Esophagus mucosa (tissue), 1 donor: ENCODE measurements at places on chromosomes 1 and 21. TPM values are rescaled to one million over a fixed set of nuclear protein-coding genes. Genes with fewer than 3 reads are reported as not detected.

Gene SH3BP5L
- 17.1 TPM for total RNA-seq

Gene XCL1
- not detected for total RNA-seq

Gene PLXNA2
- total RNA-seq = 47.5 TPM

Gene ARHGEF19
- total RNA-seq = 21.9 TPM

Gene ANKRD65
- 11.9 TPM for total RNA-seq

Gene CLCA2
- total RNA-seq = 357 TPM

Gene CNR2
- total RNA-seq = 0.12 TPM

Gene HSD3B1
- total RNA-seq = not detected

Gene TMEM200B
- 1.4 TPM for total RNA-seq

Gene FMO2
- 113 TPM for total RNA-seq

Gene NBPF4
- 0.08 TPM for total RNA-seq

Gene ATAD3C
- 2.1 TPM for total RNA-seq

Gene OR2L3
- total RNA-seq = not detected

Gene RNU1-3
- 6,387 TPM for total RNA-seq

Gene LCE2B
- total RNA-seq = not detected

Gene KRTAP24-1
- total RNA-seq = not detected

Gene NECTIN4
- total RNA-seq = 115 TPM

Gene TNFRSF4
- 0.36 TPM for total RNA-seq

Gene NHLH1
- total RNA-seq = 0.08 TPM

Gene CCDC190
- 0.32 TPM for total RNA-seq

Gene PDPN
- 19.9 TPM for total RNA-seq

Gene TMIGD3
- not detected for total RNA-seq

DNA sequence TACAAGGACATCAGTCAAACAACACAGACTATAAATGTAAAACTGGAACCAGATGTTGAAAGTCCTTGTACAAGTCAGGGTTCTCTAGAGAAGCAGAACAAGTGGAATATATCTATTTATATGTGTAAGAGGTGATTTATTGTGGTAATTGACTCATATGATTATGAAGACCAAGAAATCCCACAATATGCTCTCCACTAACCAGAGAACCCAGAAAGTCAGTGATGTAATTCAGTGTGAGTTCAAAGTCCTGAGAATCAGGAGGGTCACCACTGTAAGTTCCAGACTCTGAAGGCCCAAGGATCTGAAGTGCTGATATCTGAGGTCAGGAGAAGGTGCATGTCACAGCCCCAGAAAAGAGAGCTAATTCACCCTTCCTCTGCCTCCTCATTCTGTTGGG is 57.0 kb downstream of the LRRC53 start:
- ATAC-seq = no peak

GRCh38 chr1:15106608-15107007 is 46.9 kb upstream of the TMEM51 start:
- no peak for ATAC-seq

GRCh38 chr21:32329776-32330175 is 31.1 kb downstream of the MRAP start:
- no peak for ATAC-seq

DNA sequence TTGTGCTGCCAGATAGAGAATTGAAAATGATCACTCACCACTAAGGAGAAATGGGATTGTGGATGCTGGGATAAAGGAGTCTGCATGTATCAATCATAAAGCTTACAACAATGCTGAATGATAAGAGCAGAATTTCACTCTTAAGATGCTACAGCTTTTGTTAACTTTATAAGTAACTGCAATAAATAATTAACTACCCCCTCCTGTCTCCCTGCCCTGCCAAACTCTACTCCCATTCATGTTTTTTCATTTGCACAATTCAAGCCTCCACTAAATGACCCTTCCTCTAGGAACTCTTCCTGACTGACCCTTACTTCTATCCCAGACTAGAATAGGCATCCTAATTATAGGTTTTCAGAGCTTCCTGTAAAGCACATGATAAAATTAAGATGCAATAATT is 14.9 kb downstream of the MTF1 start:
- ATAC-seq = no peak

GRCh38 chr1:4076346-4076745 is 176.3 kb upstream of the C1orf174 start:
- no peak for ATAC-seq

- peak; percentile 38 for ATAC-seq
Measured at GRCh38 chr1:90706437-90707362, 10.4 kb downstream of the BARHL2 start.

DNA sequence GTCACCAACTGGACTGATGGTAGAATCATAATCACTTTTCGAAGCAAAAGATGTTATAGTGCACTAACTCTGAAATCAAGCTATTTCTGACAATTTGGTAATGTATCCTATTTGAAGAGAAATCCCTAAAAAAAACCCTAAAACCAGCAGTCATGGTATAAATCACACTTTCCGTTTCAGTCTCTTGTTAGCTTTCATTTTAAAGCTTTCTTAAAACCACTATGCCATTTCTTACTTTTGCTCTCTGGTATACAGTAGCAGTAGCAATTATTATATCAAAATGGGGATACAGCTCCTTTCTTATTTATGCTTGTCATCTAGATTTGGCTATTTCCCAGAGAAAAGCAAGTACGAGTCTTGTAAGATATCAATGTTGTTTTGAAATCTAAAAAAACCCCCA is 323.3 kb downstream of the KCTD3 start:
- ATAC-seq = no peak

- ATAC-seq = peak; percentile 96
Measured at GRCh38 chr1:39183503-39184353, 20.8 kb upstream of the MACF1 start.

DNA sequence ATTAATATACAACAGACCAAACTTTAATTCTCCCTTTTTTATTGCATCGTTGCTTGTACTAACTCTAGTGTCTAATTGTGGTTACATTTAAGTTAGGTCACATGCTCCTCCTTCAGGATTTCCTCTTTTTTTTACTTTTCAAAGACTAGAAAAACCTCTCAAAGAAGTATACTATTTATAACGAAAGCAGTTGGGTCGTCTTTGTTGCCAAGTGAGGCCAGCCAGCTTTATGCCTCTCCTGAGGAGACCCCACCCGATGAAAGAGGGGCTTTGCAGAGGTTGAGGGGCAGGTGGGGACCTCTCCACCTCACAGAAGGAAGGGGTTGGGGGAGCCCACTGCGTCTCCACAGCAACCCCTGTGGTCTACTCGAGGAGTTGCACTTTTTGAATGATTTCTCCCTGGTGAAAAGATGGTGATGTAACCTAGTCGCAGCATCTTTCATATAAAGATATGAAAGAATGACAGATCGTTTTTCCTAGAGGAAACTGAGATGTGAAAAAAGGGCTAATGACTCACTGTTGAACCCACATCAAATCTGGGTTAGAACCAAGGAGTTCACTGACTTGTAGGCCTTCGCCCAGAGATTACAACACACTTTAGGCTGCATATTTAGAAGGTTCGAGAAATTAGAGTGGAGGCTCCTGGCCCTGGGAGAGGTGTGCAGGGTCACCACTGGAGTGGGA is 6.4 kb downstream of the TGFB2 start:
- peak; percentile 20 for ATAC-seq

GRCh38 chr1:150021191-150021694 is 10.7 kb upstream of the OTUD7B start:
- peak; percentile 73 for ATAC-seq

DNA sequence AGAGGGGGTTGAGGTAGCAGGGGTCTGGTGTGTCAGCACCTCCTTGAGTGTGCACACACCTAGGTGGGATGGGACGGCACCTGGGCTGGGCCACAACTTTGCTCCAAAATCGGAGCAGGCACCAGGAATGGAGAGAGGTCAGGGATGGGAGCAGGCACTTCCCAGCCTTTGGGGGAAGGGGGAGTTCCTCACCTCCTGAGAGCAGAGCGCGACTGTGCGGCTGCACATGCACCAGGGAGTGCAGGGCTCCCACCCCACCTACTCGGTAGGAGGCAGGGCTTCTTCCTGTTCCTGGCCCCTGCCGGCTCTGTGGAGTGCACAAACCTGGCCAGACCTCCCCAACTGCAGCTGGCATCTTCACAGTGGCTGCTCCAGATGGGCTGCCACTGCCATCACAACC is 399.3 kb downstream of the NCAM2 start:
- ATAC-seq = no peak

DNA sequence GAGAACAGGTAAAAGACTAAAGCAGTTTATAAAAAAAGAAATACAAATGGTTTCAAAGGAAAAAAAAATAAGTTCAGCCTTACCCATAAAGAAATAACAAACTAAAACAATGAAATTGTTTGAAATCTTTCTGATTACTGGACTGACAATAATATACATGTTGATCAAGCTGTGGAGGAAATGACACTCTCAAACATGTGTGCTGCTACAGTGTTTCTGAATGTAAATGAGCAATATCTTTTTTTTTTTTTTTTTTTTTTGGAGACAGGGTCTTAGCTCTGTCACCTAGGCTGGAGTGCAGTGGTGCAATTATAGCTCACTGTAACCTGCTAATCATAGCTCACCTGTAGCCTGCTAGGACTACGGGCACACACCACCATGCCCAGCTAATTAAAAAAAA is 6.5 kb downstream of the EPS15 start:
- ATAC-seq = no peak

GRCh38 chr21:42123219-42123908 is 52.2 kb downstream of the UMODL1 start:
- ATAC-seq = no peak

- ATAC-seq = peak; percentile 21
Measured at GRCh38 chr1:39509360-39510009, 18.0 kb downstream of the BMP8A start.

- no peak for ATAC-seq
Measured at GRCh38 chr1:29057700-29058099, 66.0 kb downstream of the TMEM200B start.

DNA sequence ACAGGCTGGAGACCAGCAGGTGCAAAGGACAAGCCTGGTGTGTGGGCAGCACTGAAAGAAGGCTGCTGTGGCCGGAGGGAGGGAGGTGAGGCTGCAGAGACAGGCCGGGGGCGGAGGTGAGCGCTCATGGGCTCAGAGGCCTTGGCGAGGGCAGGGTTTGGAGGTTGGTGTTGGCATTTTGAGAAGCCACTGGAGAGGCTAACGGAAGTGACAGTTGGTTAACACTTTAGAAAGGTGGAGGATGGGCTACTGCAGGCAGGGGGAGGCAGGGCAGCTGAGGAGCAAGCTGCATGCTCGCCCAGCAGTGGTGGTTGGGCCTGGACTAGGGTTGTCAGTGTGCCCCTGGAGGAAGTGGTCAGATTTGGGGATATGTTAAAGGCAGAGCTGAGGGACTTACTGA is 37.5 kb downstream of the QSOX1 start:
- ATAC-seq = no peak

GRCh38 chr1:50505427-50505826 is 82.2 kb upstream of the DMRTA2 start:
- no peak for ATAC-seq

DNA sequence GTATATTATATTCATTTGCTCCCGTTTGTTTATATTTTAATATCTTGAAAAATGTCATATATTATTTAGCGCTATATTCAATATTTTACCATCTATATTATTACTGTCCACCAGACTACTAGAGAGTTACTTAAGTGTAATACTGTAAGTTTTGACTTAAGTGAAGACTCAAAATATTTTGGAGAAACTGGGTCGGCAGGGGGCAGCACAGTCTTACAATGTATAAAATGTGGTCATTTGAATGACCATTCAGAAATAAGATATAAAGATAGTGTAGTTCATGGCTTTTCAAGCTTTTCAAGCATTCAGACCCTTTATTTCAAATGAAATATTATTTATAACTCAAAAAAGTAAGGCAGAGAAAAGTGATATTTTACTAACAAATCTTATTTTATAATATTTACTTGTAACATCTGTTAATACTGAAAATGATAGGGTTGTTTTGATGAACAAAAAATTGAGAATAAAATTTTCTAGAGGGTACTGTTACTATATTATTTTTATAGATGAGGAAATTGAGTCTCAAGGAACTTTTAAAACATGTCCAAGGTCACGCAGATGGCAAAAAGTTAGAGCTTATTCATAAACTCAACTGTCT is 89.0 kb upstream of the SERTAD4 start:
- no peak for ATAC-seq

DNA sequence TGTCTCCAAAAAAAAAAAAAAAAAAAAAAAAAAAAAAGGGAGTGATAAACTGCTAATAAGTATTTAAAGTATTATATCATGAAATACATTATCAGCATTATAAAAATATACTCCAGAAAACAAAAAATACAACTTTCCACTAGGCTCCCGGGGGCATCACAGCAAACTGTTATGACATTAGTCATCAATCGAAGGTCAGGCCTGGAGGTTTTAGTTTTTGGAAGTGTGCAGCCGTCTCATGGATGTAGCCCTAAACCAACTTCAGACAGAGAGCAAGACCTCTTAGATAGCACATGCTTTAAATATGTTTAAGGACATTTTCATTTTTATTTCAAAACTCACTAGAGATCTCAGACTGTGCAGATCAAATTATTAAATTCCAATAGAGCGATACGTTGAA is 106.3 kb downstream of the RERE start:
- no peak for ATAC-seq

- ATAC-seq = peak; percentile 62
Measured at GRCh38 chr1:116514708-116515525, 55.9 kb downstream of the CD58 start.
